ENCODE measurements at places on chromosomes 3 and 15. TPM values are rescaled to one million over a fixed set of nuclear protein-coding genes. Genes with fewer than 3 reads are reported as not detected.

GRCh38 chr15:65869954-65870871, 922 bp downstream of the RAB11A start:
- DNase-seq = peak; percentile 63

DNA sequence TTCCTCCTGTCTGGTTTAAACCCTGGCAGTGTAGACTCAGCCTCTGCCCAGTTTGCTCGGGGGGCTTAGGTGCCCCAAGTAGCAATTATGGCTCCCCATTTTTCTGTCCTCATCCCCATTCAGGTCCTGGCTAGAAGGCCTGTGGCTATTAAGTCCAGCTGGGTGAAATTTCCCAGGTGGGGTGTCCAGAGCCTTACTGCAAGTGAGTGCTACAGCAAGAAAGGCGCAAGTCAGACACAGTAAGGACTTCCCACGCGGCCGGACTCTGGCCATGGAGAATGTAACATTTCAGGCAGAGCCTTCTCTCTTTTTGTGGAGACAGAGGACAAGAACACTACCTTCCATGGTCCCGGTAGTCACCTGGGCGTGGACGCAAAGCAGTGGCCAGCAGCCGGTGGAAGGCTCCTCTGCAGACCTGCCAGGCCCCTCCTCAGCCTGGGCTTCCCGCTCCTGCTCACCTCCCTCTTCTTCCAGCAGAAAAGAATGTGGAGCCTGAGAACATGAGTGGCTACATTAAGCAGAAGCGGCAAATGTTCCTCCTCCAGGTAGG, 23.3 kb downstream of the CFAP100 start:
- DNase-seq = no peak

- no peak for DNase-seq
These were observed 586.9 kb upstream of the DPPA4 start for GRCh38 chr3:109924196-109924595.

DNA sequence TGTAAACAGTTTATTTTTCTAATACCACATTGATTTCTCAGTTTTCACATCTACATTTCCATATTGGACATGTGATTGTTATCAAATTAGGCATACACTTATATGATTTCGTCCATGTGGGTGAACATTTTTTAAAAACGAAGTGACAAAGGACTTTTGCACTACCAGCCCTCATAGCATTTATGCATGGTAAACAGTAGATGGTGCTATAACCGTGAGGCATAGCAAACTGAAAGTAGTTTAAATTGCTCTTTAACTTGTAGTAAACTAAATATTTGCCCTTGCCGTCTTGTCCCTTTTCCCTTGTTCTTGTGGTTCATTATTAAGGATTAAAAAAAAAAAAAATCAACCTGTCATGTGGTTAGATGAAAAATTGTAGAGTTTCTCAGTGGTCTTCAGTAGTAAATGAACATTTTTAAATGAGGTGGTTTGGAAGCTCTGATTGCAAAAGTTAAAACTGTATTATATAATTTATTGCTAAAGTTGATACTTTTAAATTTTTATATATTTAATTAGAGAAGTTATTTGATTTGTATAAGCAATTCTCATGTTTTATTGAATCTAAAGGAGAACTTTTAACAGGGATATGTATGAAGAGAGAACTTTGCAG, 24.0 kb downstream of the STX19 start:
- DNase-seq = peak; percentile 35

DNA sequence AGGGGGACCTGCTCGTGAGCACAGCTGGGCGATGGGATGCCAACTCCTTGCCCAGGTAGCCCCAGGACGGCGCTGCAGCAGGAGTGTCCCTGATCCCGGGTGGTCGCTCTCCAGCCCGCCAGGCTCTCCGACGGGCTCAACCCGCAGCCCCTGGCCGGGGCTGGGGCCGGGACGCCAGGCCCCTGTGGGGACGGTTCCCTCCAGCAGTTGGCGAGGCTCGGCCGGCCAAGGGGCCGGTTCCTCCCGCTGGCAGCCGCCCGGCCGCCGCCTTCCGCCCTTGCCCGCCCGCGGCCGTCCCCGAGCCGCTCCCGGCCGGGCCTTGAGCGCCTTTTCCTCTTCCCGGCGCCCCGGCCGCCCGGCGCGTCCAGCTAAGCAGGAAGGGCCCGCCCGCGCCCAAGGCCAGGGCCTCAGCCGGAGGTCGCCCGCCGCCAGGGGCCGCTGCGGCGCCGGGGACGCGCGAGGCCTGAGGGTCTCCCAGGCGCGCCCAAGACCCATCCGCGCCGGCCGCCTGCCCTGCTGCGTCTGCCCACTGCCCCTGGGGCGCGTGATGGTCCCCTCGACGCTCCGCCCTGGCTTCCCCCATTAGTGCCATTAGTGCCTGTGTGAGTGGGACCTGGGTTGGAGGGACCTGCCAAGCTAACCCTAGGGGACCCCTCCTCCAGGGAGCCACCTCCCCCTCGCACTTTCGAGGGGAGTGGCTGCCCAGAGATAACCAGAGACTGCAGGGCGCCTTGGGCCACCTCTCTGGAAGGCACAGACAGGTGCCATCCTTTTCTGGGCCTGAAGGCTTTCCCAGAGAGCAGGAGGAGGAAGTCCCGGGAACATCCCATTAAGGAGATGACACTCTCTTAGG, 106.4 kb downstream of the FBLN2 start:
- DNase-seq = no peak

The RAB27A gene
- total RNA-seq = 16.8 TPM

The ZNF860 gene
- total RNA-seq = 1.6 TPM

DNA sequence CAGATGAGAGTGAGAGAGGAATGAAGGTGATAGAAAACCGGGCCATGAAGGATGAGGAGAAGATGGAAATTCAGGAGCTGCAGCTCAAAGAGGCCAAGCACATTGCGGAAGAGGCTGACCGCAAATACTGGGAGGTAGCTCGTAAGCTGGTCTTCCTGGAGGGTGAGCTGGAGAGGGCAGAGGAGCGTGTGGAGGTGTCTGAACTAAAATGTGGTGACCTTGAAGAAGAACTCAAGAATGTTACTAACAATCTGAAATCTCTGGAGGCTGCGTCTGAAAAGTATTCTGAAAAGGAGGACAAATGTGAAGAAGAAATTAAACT, 88.9 kb downstream of the EOMES start:
- no peak for DNase-seq

The CISH gene
- 0.28 TPM for total RNA-seq

- no peak for DNase-seq
These were observed 634.8 kb downstream of the MECOM start for GRCh38 chr3:169028716-169029115.

- DNase-seq = no peak
These were observed 69.7 kb downstream of the XXYLT1 start for GRCh38 chr3:195201295-195201694.

The PODXL2 gene
- total RNA-seq = 2.6 TPM

DNA sequence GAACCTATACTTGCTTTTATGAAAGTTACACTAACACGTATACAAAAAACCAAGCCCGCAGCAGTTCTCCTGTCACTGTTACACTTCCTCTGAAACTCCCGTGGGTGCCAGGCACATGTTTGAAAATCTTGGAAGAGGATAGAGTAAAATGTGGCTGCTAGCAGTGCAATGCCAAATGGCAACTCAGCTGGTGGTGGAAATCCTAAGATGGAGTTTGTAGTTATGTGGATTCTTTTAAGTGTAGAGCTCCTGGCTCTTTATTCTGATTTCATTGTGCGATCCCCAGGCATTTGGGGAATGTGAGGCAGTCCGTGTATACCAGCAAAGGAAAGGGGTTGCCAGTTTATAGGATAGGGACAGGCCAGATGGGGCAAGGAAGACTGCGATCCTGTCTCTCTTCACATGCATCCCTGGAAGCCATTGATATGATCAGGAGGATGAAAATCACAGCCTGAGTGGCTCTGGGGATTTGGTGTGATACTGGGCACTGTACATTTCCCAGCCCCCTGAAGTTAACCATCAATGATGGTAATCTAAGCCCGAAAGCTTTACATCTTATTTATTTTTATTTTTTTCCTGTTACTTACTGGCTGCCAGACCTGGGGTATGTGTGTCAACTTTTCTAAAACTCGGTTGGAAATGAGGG, 1.1 kb downstream of the STAC start:
- no peak for DNase-seq

DNA sequence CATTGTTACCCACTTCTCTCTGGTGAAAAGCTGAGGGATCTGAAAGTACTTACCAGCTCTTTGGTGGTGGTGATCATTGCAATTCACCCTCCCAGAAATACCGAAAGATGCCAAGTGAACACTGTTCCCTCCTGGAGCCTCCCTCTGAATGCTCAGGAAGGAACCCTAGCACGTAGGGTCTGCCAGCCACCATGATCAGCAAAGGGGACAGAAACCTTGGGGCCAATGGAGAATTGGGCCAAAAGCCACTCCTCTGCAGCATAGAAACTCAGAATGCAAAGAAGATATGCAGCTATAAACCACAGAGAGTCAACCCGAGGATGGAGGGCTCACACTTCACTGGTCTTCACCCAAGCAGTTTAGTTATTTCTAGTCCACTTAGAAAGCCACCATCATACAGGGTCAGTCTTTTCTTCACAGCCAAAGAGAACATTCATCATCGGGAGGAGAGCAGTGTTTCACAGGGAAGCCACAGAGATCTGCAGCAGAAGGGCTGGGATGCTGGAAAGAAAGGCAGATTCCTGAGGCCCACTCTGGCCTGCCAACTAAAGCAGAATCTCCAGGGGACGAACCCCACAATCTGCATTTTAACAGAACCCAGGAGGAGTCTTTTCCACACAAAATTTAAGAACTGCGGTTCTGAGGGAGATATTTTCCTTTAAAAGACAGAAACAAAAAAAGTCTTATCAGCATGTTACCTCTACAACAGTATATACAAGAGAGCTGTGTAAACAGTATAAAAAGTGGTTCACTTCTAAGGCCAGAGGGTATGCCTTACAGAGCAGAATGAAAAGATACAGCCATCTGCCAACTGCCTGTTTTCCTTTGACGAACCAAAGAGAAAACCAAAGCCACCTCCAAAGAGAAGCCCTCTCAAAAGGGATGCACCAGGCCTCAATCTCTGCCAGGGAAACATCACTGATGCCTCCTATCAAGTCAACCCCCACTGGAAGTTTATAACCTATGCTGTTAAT, 11.3 kb downstream of the TBC1D2B start:
- DNase-seq = no peak

GRCh38 chr3:193974671-193975535, 161.0 kb upstream of the HES1 start:
- DNase-seq = no peak

GRCh38 chr15:31571676-31572075, 245.0 kb downstream of the KLF13 start:
- no peak for DNase-seq

DNA sequence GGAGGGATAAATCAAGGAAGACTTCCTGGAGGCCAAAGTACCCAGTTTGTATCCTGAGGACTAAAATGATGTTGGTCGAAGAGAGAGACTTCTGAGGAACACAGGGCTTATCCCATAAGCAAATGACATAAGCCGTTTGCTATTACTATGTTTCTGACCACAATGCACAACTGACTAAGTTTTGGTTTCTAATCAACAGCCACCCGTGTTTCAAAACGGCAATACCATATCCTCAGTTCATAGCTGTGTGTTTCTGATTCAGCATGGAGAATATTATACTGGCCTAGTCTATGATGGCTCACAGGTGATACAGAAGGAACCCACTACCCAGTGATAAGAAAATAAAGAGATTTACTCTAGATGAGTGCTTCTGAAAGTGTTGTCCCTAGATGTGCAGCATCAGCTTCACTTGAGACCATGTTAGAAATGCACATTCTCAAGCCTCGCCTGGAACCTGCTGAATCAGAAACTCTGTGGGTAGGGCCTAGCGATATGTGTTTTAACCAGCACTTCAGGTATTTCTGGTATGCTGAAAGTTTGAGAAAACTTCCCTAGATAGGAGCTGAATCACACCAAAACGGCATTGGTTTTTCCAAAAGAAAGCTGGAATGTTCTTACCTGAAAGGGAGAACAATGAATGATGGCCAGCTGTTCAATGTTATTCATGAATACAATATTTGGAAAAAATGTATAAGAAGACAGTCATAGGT, 639.7 kb upstream of the NR2F2 start:
- no peak for DNase-seq

DNA sequence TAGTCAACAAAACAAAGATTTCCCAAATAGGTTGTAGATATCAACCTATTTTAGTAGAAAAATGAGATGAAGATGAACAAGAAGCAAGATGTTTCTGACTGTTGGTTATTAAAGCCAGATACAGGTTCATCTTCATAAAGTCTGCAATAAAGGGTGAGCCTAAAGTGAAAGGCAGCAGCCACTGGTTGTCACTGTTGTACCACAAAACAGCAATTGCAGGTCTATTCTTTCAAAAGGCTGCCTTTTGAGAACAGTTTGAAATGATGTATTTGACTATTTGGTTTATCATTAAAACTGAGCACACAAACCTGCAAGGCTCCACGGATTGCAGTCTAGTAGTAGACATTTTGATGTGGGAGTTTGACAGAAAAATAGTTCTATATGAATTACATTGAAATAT, 543.4 kb downstream of the GBE1 start:
- no peak for DNase-seq

All from pulmonary artery endothelial cell (primary cell).